AG08395 (cell line): ENCODE measurements at places on chromosomes 7 and 10.

DNA sequence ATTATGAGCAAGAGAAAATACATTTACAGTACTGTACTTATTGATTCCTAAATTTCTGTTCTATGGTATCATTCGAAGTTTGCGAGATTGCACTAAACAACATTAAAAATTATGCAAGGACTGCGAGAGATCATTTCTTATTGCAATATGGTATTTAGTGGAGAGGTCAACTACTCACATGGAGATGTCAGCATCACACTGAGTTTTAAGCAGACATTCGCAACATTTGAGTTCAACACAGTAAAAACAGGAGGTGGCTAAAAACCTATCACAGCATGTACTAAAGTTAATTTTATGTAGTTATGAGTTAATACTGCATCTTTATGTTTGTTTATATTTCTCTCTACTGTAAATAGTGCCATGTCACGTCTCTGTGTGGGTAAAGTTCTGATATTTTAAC, 53.5 kb downstream of the JMJD1C start:
- no peak for DNase-seq

DNA sequence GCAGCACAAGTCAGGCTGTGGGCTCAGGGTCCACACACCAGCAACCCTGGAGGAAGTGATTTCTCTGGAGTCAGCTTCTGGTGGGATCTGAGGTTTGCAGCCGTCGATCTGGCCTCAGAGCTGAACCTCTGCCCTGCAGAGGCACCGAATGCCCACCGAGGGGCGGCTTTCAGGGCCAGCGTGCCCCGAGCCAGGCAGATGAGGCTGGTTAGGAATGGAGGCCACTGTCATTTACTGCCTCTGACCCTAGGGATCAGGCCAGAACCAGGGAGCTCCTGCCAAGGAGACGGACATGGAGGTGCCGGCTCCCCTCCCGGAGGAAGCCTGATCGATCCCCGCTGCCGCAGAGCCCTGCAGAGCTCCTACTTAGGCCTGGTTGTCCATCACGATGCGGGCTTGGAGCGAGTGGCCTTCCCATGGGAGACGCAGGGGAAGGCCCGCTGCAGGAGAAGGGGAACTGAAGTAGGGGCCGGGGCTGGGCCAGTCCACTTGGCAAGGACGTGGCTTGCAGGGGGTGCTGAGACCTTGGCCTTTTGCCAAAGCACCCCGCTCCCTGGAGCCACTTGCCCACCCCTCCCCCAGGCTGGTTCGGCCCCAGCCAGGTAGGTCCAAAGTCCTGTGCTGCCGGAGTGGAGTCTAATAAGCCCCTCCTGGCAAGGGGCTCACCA, 19.6 kb upstream of the ELFN1 start:
- DNase-seq = no peak

DNA sequence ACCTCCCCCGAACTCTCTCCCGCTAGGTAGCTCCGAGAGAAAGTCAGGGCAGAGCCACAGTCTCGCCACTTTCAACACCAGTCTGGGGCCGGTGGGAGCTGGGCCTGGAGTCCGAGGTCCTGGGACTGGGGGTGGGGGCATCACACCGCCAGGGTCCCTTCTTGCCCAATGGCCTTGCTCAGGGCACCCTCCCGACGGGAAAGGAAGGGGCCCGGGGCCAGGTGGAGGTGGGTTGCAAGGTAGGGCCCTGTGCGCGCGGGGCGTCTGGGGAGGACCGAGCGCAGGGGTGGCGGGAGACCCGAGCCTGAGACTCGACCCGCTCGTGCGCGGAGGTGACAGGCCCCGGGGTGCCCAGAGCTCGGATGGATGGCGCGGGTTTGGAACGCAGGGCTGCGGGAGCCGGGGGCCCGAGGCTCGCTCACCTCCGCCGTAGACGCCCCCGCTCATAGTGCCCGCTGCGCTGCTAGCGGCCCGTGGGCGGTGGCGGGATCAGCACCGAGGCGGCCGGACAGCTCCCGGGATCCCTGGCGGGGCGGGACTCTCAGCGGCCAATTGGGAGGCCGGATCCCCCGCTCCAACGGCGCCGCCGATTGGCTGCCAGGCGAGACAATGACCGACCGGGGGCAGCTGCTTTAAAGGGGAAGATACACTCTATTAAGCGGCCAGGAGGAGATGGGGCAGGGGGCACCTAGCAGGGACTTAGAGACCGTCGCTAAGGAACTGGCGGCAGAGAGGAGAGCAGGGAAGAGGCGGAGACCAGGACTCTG, at the start of gene ACTL6B:
ACTL6B (minus strand) TSS at position 541 of the 767 bp plus-strand sequence; CDS start at position 447, 94 bp downstream.
- peak; percentile 92 for DNase-seq

DNA sequence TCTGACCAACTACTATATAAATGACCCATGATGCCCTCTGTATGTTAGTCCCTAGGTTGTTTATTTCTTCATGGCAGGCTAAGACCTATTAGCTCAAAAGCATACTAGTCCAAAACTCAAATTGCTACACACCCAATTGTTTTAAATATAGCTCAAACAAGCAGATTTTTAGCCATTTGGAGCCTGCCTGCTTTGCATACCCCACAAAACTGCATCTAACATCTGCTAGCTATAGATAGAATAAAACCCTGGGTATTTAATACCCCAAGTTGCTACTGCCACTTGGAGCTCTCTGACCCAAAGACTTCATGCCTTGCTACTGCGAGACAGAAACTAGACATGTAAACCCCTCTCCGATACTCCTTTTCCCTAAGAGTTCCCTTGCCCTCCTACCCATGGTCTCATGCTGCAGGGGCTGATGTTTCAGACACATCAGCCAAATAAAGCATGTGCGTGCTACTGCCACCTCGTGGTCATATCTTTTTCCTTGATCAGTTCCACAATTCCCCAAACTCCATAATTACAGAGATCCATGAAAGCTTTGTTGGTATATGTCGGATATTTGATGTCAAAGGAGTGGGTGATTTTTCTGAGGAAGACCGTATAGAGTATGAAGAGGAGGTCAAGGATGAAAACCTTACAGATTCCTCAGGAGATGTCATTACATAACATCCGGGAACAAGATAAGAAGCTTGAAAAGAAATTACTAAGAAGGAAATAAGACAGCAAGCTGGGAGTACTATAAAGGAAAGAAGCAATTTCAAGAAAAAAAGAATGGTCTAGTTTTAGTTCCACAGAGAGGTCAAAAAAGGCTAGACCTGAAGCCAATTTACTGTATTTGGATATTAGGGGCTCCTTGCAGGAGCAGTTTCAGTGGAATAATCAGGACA, 386.6 kb downstream of the SH2D4B start:
- DNase-seq = no peak

DNA sequence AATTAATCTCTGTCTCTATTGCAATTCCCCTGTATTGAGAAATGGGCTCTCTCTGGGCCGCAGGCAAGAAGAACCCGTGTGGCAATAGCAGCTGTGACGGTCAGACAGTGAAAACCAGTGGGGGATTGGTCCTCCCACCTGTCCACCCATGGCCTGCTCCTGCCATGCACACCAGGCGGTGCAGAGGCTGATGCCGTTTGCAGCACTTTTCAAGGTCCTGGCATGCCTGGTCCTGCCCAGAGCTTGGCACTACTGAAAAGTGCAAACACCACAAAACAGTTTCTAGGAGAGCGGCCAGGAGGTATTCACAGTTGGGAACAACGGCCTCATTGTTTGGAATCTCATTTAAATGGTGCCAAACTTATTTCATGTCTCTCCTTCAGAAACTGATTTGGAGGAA, 41.5 kb downstream of the PSPH start:
- no peak for DNase-seq
